ENCODE measurements at places on chromosomes 1 and 21.

- DNase-seq, result no peak
Measured at GRCh38 chr1:36128126-36128904, 3.3 kb upstream of the COL8A2 start.

DNA sequence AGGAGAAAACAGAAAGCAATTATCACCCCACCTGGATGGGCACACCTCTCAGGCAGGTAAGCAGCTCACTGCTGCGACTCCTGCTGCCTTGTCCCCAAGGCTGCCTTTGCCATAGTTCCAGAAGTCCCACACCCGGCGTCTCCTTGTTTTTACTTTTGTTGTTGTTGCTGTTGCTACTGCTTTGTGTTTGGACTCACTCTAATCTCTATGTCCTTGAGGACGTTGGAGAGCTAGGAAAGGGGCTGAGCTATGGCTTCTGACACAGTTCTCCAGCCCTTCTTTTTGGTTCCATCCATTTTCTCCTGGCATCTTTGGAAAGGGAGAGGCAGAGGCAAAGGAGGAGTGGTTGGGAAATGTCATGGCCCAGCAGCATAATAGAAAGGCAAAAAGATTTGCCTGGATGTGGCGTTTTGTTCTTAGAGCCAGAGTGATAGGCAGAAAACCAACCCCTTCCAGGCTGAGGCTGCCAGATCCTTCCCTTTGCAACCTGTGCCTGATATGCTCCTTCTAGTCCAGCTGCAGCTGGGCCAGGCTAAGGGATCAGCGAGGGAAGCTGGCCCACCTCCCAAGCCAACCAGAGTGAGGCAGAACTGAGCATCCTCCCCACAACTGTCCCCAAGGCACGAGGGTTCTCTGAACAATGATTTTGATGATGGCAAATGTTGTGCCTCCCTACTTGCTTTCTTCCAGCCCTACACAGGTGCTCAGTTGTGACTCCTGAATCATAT is 270.7 kb downstream of the ASTN1 start:
- no peak for DNase-seq

DNA sequence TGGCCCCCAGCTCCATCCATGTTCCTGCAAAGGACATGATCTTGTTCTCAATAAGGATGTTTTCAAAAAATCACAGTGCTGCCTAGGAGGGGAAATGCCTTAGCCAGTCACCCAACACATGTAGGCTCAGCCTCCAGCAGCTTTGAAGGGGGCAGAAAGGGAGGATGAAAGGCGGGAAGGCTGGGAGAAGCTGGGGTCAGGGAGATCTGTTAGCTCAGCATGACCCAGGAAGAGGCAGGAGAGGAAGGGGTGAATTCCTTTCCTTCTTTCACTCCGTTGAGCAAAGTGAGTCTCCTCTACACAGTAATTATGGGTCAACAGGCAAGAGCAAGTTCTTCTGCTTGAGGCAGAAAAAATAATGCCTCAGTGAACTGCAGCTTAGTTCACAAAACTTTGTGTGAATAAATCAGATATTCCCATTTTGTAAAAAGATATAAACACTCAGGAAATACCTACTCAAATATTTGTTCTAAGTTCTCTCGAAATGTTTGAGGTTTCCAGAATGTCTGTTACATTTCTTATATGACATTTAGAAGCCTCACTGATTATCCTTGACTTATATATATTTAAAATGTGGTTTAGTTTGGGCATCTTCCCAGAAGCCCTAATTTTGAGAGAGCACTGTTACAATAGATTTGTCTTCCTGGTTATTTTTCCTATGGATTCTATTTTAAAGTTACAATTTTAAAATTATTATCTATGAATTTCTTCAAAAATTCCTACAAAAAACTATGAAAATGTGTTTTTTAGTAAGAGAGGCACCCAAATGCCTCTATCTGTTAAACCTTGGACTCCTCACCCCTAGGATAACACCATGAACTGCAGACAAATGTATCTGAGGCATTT is 116.8 kb downstream of the KCNJ6 start:
- DNase-seq, result no peak

GRCh38 chr1:172754609-172755008 is 95.7 kb downstream of the FASLG start:
- DNase-seq, result no peak

DNA sequence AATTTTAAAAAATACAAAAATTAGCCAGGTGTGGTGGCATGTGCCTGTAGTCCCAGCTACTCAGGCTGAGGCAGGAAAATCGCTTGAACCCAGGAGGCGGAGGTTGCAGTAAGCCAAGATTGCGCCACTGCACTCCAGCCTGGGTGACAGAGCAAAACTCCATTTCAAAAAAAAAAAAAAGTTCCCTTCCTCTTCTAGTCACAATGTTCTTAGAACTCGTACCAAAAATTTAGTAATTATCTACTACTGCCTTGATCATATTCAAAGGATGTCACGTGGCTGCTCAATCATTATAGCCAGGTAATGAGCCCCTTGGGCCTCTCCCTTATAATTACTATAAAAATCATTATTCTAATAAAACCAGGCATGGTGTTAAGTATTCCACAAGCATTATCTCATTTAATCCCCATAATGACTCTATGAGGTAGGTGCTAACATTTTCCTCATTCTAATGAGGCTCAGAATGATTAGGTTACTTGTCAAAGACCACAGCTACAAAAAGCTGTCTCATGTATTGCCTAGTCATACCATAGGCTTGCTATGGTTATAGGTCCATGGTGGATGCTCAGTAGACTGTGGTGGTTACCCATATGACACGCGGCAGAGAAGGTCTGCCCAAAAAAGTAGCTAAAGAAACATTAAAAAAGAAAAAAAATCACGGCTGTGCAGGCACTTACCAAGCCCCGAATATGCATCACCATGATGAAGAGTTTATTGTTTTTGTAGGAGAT is 15.5 kb upstream of the PPP1R15B start:
- DNase-seq, result no peak

GRCh38 chr1:213183036-213183672 is 132.1 kb downstream of the RPS6KC1 start:
- no peak for DNase-seq

GRCh38 chr1:21229246-21230000 is 52.7 kb upstream of the EIF4G3 start:
- no peak for DNase-seq

DNA sequence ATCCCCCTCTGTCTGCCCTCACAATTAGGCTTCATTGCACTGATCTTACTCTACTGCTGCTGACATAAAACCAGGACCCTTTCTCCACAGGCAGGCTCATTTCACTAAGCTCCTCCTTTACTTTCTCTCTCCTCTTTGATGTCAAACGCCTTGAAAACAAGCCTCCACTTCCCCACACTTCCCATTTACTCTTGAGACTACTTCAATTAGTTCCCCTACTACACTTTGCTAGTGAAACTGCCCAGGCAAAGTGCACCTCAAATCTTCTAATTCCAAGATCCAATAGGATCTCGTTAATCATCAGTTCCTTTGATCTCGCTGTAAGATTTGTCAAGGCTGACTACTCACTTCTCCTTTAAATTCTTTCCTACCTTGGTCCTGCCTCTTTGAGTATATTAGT is 5.9 kb upstream of the CDC20 start:
- no peak for DNase-seq

DNA sequence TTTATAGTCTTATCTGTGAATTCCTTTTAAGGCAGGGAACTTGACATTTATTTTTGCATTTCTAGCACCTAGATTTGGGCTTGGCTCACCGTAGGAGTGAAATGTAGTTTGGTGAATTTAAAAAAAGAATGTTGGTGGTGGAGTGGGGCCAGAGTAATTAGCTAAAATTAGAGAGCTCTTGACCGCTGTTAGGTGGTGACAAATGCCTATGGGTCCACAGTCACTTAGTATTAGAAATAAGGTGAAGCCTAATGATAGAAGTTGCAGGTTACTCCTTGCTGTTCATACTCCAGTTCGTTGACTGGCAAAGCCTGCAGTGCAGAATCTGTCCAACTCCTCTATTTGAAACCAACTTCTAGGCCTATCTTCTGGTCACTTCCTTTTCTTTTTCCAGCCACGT is 318.8 kb upstream of the NRIP1 start:
- DNase-seq, result no peak

DNA sequence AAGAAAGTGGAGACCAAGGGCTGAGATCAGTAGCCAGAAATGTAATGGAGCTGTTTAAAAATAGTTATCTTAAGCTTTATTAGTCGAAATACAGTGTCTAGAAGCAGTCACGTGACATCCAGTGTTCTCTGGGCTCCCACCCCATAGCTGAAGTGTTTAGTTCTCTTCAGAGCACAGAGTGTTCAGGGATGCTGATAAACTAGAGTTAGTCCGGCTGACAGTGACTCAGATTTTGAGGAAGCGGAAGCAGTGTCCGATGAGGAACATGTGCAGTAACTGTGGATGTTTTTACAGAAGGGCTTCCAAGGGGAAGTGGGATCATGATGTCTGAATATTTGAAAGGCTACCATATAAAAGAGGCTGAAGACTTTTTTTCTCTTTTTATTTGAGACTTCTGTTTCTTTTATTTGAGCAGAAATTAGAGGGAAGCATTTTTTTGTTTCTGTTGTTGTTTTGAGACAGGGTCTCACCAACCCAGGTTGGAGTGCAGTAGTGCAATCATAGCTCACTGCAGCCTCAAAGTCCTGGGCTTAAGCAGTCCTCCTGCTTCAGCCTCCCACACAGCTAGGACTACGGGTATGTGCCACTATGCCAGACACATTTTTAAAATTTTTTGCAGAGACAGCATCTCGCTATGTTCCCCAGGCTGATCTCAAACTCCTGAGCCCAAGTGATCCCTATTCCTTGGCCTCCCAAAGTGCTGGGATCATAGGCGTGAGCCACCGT is 124.2 kb downstream of the GALNT2 start:
- DNase-seq, result no peak

- no peak for DNase-seq
Measured at GRCh38 chr1:9850442-9851162, 26.8 kb upstream of the CLSTN1 start.

DNA sequence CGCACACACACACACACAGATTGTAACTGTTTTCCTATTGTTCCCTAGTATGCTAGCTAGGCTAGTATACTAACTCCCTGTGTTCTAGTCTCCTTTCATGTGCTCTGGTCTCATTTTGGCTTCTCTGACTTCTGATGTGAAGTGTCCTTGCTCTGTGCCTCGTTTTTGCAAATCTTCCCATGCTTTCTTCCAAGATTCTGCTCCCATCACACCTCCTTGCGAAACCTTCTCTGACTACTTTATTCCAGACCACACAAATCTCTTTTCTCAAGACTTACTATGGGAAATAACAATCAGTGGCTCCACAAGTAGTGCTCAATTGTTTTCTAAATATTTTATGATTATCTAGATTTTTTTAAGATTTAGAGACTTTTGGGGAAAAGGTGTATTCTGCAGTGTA is 10.3 kb downstream of the PRRX1 start:
- no peak for DNase-seq

DNA sequence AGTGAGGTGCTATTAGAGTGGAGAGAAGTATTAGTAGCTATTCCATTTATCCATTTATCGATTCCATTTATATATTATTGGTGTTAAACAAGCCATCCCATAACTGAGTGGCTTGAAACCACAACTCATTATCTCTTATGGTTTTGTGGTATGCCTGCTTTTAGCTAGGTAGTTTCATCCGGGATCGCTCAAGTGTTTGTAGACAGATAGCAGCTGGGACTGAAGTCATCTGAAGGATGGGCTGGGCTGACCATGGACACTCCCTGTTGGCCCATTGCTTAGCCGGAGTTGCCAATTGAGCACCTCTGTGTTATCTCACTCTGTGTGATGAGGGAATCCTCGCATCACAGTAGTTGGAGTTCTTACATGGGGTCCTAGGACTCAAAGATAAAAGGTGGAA is 622.5 kb downstream of the PLA2G4A start:
- no peak for DNase-seq

DNA sequence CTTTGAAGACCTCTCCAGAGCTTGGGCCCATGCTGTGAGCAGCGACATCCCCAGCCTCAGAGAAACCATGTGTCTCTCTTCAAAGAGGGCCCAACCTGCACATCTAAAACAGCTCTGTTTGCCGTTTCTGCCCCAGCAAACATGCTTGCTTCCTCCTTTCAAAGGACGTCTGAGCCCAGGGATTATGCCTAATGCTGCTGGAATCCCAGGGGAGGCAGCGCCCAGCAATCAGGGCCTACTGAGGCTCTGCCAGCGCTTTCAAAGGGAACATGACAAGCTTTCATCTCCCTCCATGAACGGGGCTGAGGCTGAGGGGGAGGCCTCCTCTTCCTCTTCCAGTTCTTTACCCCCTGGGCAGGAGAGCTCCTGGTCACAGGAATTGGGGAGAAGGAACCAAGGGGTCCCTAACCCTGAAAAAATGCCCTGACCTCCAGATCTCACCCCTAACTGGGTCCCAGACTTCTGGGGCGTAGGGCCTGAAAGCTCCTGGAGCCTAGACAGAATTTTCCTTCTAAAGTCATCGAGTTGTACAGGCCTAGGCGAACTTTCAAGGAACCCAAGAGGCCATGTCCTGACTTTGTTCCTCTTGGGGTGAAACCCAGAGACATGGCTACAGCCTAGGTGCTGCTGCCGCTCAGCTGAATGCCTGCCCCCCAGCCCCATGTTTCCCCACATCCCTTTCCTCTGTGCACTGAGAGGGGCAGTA is 13.4 kb upstream of the ASCL5 start:
- DNase-seq, result no peak

DNA sequence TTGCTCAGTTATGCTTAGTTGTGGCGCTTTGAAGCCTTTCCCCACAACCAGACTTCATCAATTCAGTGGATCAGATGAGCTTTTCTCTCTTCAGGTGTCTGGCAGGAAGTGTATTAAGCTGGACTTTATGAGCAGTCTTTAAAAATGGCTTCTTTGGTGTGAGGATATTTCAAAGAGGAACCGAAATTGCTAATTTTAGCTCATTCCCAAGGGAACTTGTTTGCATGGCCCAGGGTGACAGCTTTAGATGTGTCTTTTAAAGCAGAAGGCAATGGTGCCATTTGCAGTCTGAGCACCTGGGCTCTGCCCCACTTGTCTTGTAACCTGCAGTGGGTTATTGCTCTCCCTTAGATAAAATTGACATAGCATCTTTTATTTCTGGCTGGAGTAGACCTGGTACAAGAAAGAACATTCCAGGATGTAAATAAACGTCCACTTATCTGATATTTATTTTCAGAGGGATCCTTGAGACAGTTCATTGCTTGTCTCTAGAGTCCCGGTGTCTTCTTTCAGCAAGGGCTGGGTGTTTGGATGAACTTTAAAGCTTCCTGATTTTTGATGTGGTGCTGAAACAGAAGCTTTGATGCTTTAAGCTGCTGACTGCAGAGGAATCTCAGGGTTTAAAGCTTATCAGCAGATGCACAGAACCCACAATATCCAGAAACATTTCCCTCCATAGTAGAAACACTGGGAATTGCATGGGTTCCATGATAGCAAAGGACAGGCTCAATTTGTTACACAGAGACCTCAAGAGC is 241.7 kb downstream of the ADGRL2 start:
- no peak for DNase-seq

DNA sequence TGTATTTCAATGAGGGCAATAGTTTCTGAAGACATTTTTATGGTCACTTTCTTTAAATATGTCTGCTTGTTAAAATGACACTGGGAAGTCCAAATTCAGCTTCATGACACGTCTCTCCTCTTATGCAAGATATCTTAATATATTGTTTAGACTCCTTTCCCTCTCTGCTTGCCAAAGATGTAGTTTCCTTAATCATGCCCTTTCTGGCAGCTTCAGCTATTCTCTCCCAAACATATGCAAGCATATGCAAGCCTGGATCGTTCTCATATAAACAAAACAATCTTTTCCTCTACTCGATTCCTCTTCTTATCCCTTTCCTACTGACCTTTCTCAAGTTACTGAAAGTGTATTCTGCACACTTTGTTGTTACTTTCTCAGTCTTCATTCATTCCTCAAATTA is 372.2 kb downstream of the PTBP2 start:
- DNase-seq, result no peak

- DNase-seq, result no peak
Measured at GRCh38 chr1:199932462-199932861, 95.0 kb upstream of the NR5A2 start.

- no peak for DNase-seq
Measured at GRCh38 chr21:25656412-25656811, 17.4 kb downstream of the JAM2 start.
